NCI-H524 (cell line): ENCODE measurements at places on chromosomes 3 and 15.
A peak's percentile ranks its signal among the peaks of the same experiment; 100 is the strongest.

- no peak for DNase-seq
These were observed 32.5 kb upstream of the LCTL start for GRCh38 chr15:66598095-66598815.

DNA sequence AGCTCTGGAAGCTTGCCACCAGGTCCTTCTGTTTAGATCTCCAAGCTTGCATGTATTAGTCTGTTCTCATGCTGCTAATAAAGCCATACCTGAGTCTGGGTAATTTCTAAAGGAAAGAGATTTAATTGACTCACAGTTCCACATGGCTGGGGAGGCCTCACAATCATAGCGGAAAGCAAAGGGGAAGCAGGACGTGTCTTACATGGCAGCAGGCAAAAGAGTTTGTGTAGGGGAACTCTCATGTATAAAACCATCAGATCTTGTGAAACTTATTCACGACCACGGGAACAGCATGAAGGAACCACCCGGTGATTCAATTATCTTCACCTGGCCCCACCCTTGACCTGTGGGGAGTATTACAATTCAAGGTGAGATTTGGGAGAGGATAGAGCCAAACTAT is 147.0 kb upstream of the PROK2 start:
- DNase-seq: no peak

DNA sequence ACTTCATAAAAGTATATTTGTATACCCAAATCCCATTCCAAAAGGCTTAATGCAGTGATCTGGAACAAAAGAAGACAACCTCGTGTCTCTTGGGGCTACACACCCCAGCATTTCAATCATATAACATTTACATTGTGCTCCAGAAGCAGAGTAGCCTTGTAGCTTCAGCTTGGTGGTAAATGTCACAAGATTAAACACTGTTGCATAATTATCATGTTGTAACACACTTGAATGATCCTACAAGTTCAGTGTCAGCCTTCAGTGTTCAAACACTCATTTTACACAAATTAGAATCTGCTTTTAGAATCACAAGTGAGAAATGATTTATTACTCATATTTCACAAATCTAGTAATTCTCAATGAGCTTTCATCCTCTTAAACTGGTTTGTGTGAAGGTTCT is 122.6 kb downstream of the CNTN3 start:
- DNase-seq: no peak

DNA sequence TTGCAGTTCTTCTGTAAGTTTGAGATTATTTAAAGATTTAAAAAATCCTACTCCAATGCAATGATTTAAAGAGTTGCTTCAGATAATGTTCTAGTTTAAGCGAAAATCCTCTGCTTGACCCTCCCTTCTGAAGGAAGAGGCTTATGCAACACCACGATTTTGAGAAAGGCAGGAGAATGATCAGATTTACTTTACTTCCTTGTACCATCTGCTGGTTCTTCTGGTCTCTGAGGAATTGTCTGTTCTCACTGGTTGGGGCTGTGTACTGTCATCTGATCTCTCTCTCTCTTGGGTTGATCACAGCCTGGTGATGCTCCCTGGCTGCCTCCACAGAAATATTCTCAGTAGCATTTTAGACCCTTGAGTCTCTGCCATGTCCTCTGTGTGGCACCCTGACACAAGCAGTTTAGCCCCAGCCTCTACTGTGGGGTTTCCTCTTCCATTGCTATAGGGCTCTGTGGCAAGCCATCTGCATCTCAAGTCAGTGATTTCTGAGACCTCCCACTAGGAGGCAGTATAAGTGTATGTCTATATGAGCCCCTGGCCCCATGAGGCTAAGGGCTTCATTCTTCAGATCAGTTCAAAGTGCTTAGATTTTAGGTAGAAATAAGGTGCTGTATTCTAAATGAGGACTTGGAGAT is 50.8 kb upstream of the PLAAT1 start:
- DNase-seq: peak; percentile 94

DNA sequence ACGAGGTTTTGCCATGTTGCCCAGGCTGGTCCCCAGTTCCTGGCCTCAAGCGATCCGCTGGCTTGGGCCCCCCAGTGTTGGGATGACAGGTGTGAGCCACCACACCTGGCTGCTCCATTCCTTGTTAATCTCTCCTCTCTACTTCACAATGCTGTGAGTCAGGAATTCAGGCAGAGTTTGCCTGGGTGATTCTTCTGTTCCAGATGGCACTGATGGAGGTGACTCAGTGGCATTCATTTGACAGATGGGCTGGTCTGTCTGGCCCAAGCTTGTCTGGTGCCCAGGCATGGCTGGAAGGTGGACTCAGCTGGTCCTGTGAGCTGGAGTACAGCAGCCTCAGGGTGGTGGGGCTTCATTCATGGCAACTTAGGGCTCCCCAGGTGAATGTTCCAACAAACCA is 43.2 kb downstream of the SLC6A20 start:
- DNase-seq: no peak

DNA sequence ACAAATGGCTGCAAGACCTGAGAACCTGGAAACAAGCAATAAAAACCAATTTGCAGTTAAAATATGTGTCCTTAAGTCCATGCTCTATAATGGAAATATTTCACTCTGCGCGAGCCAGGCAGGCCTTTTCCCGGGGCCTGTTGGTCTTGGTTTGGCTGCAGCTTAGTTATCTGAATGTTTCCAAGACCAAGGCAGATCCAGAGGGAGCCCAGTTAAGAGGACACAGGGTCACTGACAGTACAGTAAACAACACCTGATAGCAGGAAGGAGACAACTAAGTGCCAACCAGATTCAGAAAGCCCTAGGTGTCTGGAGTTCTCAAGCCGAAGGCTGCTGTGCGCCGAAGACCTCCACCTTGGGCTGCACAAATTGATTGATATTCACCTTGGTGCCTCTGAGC is 32.8 kb downstream of the THSD4 start:
- no peak for DNase-seq

- no peak for DNase-seq
These were observed 17.5 kb downstream of the OSTN start for GRCh38 chr3:191216510-191216909.

DNA sequence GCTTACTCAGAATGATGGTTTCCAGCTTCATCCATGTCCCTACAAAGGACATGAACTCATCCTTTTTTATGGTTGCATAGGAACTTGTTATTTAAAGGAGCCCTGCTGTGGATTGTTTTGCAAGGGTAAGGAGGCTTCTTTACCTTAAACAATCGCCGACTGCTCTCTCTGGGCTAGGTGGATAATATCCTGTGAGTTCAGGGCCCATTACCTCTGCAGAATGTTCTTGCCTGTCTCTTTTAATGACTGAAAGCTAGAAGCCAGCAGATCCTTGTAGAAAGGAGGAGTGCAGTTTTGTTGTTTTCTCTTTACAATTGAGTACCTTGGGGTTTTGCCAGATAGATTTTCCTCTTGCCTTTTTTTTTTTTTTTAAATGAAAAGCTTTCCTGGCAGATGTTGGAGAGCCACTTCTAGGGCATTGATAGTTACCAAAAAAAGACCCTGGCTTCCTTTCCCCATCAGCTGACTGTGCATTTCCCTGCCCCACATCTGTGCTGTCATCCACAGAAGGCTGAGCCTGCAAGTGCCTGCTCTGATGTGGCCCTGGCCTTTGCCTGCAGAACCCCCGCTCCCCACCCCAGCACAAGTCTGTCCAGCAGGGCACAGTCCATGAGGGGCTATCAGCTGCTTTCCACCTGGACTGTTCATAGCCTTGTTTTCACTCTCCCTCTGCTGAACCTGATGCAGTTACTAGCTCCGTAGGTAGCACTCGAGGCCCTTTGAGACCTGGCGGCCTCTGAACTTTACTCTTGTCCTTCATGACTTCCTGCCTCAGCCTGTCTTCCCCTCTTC is 113.1 kb downstream of the CHCHD6 start:
- DNase-seq: peak; percentile 70

DNA sequence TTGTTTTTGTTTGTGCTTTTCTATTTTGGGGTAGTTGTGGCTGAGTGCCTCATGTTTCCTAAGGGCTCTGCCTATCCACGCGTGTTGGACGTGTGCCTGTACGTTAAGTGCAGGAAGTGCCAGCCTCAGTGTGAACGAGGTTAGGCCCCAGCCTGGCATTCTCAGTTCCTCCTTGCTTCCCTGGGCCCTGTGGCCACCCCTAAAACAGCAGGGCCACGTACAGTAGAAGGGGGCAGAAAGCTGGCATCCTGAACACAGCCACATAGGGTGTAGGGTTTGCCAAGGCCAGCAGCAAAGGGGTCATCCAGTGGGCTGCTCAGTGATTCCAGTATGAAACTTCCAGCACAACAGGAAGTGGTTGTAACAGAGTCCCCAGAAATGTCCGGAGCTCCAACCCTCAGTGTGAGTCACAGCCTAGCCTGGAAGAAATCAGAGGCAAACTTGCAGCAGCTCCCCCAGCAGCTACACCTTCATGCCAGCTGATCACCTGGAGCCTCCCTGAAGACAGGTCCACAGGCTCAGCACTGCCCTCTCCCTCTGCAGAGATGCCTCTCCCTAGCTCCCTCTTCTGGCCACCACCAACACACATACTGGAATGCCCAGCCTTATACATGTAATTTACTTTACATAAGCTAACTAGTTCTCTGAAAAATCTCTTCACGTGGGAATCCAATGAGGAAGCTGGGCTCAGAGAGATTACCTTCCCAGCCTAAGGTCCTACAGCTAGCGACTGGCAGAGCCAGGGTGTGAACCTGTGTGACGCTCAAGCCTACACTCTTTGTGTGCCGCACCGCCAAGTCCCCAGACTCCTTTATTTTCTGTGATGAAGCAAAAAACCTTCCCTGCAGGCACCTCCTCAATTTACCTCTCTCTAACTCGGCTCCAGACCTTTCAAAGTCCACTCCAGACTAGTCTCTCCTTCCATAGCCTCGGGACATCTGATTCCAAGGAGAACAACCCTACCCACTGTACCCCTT is 26.6 kb downstream of the ILDR1 start:
- peak; percentile 58 for DNase-seq
